Epithelial cell of esophagus (primary cell): ENCODE measurements at places on chromosomes 12 and 14.

GRCh38 chr14:78157494-78158437 lies 12.4 kb upstream of the NRXN3 start:
- DNase-seq: peak; percentile 61

- no peak for DNase-seq
Observed at GRCh38 chr12:42810006-42810405, 220.5 kb upstream of the PRICKLE1 start.

DNA sequence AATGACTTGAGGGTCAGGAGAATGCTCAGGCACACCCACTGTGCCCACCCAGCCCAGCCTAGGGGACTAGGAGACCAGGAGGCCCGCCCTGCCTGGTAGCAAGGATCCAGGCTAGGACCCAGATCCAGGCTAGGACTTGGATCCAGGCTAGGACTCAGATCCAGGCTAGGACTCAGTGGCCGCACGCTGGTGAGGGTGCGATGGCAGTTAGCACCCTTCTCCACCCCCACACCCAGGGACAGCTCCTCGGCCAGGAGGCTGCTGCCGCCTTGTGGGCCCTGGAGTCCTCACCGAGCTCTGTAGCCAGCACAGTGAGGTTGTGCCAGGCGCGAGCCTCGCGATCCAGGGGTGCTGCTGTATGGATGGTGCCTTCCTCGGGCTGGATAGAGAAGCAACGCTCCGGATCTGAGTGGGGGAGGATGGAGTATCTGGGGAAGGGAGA lies 5.1 kb downstream of the CDH24 start:
- DNase-seq: peak; percentile 47

DNA sequence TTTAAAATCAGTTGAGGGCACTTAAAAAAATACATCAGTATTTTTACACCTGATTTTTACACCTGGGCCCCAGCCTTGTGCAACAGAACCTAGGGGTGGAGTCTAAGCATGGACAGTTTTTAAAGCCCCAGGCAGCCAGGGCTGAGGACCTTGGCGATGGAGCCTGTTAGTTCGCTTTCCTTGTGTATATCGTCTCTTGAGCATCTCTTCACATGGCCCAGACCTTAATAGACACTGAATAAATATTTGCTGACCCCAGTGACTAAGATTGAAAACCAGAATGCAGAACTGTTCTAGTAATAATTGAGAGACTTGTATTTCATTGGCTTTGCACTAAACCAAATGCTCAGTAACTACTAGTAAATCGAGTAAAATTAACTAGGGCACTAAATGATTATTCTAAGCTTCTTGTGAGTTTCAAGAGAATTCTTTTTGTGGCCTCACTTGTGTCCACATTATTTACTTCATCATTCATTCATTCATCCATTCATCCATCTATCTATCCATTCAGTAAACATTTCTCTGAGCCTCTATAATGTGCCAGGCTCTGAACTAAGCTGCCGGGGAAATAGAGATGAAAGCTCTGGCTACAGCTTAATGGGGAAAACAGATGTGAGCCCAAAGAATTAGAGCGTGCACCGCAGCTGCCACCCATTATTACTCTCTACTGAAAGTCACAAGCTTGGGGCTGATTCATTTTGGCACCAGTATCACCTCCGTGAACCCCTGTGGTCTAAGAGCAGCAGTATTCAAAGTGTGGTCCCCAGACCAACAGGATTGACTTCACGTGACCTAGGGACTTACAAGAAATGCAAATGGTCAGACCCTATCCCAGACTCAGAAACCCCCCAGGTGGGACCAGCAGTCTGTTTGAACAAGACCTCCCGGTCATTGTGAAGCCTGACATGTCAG lies 30.7 kb upstream of the BCL7A start:
- DNase-seq: peak; percentile 20

DNA sequence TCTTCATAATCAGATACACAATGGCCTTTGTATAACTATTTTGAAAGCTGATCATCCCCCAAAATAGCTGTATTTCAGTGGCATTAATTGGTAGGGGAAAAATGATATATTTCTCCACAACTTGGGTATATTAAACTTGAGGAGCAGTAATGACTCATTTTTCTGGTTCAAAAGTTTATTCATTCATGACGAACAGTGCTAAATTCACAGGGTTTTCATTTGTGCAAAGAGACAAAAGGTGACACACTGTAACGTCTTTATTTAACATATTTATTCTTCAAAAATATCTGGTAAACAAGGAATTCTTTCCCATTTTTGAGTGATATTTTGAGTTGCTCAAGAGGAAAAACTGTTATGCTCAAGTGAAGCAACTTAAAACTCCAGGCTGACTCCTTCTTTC lies 415.5 kb upstream of the SOX5 start:
- DNase-seq: no peak

- peak; percentile 65 for DNase-seq
Observed at GRCh38 chr14:103854822-103855733, 7.7 kb upstream of the PPP1R13B start.

DNA sequence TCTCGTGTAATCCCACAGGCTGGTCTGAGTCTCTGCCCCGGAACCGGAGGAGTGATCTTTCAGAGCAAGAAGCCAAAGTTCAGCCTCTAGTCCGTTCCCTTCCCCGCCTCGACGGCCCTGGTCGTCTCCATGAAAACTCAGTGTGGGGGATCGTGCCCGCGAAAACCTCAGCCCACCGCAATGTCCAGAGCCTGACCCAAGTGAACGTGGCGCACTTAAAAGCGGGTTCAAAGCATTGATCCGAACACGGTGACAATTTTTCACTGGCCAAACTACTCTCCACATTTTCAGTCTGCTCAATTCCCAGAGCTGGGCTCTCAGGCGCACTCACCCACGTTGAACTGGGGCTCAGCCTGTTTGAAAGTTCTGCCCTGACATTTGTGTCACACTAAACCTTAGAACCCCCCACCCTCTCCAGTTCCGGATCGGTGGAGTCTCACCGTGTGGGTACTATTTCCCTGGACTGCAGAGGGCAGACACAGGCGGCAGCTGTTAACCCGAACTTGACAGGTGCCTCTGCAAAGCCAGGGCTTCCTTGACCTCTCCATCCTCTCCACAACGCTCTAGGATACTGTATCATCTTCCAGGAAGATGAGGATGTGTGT lies 886 bp upstream of the PRICKLE1 start:
- DNase-seq: peak; percentile 28

DNA sequence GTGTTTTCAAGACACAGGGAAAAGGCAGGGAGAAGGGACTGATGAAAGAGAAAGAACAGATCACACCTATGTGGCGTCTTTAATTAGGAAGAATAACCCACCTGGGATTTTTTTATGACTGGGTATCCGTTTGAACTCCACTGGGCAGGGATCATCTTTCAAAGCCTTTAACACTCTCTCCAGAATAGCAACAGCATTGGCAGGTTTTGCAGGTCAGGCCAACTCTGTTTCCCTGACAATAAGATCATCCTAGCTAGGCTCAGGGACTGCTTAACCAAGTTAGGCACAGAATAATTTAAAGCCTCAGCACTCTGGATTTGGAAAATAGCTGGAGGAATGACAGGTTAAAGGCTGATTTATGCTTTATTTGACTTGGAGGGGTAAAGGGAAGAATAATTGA lies 117.6 kb downstream of the SUDS3 start:
- no peak for DNase-seq

GRCh38 chr14:24079491-24080141 lies 8.3 kb downstream of the CPNE6 start:
- DNase-seq: no peak

DNA sequence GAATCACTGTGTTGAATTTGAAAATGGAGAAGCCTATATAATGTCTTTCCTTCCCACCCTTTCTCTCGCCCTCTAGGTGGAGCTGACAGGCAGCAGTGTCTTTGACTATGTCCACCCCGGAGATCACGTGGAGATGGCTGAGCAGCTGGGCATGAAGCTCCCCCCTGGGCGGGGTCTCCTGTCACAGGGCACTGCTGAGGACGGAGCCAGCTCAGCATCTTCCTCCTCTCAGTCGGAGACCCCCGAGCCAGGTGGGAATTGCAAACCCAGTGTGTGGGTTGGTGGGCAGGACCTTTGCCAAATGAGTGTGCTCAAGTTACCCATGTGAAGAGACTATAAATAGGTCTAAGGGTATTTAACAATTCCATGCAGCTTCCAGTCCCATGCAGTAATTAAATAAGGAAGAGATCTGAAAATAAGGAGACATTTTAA lies 274.7 kb downstream of the EGLN3 start:
- peak; percentile 53 for DNase-seq

GRCh38 chr14:72800848-72801370 lies 93.0 kb downstream of the DPF3 start:
- no peak for DNase-seq

GRCh38 chr12:46073321-46073720 lies 82.9 kb upstream of the SCAF11 start:
- no peak for DNase-seq

- DNase-seq: peak; percentile 52
Observed at GRCh38 chr12:27193854-27194544, 50.1 kb upstream of the STK38L start.

- DNase-seq: no peak
Observed at GRCh38 chr14:68668028-68668427, 124.8 kb downstream of the ZFP36L1 start.

GRCh38 chr12:89895101-89895500 lies 186.5 kb upstream of the ATP2B1 start:
- DNase-seq: no peak

- peak; percentile 89 for DNase-seq
Observed at GRCh38 chr12:112121780-112122565, 3.4 kb upstream of the TRAFD1 start.

DNA sequence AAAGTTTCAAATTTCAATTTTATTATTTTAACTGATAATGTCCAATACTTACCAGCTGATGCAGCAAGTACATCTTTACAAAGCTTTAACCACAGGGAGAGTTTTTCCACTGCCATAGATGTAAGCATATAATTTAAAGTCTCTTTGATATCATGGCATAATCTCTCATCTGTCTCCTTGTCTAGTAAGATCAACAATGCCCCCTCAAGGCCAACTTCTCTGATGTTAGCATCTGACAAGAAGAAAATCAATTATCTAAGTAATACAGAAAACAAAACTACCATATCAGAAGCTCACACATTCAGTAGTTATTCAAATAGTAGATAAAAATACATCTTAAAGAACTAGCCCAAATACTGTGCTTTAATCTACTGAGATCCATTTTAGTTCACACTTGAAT lies 94.2 kb downstream of the HEATR5A start:
- DNase-seq: peak; percentile 37

DNA sequence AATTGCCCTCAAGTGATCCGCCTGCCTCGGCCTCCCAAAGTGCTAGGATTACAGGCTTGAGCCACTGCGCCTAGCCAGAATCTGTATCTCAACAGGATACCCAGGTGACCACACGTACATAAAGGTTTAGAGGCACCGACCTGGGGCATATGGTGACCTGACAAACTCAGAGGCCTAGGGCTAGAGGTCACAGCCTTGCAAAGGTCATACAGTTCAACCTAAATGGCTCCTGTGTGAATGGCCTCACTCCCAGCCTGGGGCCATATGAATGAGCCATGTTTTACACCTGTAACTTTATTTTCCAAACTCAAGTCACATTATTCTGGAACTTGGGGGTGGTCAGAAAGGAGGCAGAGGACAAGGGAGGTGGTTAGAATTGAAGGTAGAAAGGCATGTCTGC lies 10.0 kb downstream of the STXBP6 start:
- no peak for DNase-seq

DNA sequence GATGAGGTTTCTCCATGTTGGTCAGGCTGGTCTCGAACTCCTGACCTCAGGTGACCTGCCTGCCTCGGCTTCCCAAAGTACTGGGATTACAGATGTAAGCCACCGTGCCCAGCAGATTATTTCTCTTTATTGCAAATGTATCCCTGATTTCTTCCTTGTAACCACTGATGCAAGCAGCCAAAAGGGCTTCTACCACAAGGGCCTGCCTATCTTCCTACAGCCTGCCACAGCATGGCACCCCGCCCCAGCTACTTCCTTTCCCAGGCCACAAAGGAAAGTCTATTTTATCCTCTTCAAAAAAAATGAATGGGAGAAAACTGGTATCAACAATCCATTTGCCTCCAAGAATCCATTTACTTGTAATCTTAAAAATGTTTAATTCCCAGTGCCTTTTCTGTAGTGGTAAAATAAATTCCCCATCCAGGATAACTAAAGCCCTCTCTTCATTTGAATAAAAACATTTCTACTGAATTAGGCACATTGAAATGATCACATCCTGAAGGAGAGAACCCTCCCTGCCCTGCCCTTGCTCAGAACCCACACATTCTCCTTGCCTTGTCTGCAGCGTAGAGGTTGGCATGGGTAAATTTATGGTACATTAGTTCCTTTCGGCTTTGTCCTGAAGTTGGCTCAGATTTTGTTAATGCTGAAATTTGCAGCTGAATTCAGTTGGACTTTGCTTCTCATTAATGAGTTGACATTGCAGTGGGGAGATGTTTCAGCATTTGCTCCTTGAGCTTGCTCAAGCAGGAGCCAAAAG lies 19.2 kb downstream of the GPHB5 start:
- DNase-seq: no peak

- DNase-seq: peak; percentile 45
Observed at GRCh38 chr14:26170885-26171284, 426.9 kb downstream of the NOVA1 start.

DNA sequence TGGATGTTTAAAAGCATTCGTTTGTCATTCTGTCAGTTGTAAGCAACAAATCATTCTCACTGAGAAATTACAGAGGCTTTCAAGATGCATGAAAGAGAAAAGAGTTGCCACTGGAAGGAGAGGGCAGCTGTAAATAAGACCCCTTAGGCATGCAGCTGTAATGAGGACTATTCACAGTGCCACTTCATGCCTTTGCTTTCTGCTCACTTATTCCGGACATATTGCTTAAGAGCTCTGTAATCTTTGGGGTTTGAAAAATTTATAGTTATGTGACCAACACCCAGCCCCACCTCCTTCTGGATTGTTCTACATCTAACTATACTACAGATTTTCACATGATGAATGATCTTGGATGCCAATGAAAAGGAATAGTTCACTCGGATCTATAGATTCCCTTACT lies 194.8 kb upstream of the DCN start:
- no peak for DNase-seq

DNA sequence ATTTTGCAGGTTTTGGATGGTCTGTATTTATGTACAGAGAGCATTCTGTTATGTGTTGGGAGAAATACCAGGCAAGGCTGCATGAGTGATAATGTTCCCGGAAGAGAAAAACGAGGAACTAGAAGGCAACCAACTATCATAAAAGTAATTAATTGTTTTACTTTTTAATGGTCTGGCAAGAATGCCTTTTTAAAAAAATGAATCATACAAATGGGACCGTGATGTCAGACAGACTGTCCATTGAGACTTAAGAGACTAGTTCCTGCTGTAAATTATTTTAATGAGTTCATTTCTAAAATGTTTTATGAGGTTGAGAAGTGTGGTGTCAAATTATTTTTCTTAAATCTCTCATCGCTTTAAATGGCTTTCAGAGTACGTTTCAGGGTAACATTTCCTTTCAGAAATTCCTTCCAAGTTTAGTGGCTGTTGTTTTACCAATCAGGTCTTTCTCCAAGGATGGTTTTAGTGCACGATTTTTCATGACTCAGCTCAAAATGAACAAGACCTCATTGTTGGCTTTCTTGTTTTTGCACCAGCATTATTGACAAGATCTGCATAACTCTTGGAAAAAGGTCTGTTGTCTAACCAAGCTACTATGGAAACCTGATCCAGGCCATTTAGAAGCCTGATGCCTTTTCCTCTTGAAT lies 86.1 kb upstream of the ARHGAP5 start:
- DNase-seq: no peak

GRCh38 chr14:54719406-54719805 lies 152.5 kb downstream of the SAMD4A start:
- DNase-seq: no peak
